ENCODE measurements at places on chromosomes 5 and 9.
A peak's percentile ranks its signal among the peaks of the same experiment; 100 is the strongest.

GRCh38 chr5:154092356-154093141 is 53.8 kb downstream of the MFAP3 start:
- DNase-seq = no peak

DNA sequence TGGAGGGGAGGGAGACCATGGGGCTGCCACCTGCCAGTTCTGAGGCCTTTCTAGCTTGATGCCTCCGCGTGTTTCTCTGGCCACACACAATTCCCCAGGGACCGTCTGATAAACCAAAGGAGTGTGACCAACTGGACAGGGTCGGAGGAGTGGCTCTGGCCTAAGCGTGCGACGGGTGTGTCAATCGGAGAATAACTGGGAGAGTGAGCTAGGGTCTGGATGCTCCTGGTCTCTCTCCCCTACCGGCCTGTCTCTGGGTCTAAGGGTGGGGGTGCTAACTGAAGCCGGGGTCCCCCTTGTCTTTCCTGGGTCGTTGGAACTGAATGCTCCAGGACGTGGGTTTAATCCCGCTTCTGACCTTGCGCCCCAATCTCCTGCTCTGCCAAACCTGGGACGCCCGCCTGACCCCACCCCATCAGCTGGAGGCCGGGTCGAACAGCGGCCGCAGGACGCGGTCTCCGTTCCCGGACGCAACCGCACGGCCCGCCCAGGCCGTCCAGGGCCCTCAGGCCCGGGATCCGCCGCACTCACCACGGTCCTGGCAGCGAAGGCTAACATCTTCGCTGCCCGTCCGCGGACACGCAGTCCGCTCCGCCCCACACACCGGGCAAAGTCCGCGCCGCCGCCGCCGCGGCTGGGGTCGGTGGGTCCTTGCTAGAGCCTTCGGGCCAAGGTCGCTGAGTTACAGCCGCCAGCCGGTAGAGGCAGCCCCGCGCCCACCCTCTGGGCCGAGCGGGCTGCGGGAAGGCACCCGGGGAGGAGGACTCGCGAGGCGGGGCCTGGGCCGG is 447 bp downstream of the CRAT start:
- no peak for DNase-seq

DNA sequence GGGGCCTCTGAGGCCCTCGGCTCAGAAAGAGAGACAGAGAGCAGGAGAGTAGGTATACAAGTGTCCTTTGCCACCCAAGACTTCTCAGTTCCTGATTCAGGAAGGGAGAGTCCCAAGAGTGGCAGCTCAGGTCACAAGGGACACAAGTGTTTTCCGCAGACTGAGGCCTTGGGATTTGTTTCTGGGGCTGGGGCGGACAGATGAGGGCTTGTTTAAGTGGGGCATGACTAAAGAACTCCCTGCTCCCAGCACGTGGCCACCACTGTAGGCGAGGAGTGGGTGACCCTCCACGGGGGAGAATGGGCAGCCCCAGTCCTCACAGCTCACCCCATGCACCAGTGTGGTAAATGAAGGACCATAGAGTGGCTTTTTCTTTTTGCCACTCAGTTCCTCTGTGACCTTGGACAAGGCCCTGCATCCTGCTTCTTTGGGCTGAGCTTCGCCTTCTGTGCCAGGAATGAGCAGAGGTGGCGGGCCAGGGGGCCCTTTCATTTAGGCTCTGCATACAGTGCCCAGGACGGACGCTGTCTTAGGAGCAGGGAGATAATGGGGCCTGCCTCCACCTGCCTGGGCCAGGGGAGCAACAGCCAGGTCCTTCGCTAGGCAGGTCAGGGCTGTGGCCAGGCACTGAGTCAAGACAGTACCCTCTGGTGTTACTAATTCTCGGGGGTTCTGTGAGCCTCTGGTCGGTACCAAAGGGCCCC is 50.8 kb downstream of the AMBP start:
- DNase-seq = no peak

DNA sequence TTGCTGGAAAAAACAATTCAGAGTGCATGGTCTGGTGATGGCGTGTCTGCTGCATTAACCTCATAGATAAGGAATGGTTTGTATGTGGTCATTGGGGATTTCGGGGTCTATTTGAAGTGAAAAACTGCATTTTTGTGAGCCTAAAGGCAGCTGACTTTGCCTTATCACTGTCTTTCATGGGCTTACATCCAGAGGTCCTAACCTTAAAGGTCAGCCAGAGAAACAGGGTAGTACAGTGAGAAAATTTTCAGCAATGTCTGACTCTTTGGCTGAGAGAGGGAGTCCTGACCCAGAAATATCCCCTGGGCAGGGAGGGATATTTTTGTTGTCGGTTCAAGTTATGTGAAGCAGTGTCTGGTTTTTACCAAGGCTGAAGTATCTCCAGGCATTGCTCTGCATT is 5.7 kb downstream of the PCSK5 start:
- no peak for DNase-seq

- peak; percentile 30 for DNase-seq
Observed at GRCh38 chr5:15105799-15106393, 234.3 kb upstream of the ANKH start.

DNA sequence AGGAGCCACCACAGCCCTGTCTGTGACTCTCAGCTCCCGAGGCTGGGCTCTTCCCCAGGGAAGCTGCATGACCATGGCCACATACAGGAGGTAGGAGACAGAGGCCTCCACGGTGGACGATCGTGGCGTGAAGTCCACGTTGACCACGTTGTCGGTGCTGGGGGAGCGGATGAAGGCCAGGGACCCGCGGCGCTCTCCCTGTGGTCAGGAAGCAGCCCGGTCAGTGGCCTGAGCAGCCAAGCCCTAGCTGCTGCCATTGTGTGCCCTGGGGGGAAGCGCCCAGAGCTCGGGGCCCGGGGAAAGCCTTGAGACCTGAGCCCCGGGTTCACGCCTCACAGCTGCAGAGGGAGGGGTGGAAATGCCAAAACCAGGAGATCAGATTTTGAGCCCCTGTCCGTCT is 34.3 kb downstream of the EXOC3 start:
- DNase-seq = no peak

- DNase-seq = no peak
Observed at GRCh38 chr5:92147266-92147665, 764.1 kb upstream of the ARRDC3 start.

- DNase-seq = no peak
Observed at GRCh38 chr5:131423056-131423455, 159.2 kb downstream of the CDC42SE2 start.

DNA sequence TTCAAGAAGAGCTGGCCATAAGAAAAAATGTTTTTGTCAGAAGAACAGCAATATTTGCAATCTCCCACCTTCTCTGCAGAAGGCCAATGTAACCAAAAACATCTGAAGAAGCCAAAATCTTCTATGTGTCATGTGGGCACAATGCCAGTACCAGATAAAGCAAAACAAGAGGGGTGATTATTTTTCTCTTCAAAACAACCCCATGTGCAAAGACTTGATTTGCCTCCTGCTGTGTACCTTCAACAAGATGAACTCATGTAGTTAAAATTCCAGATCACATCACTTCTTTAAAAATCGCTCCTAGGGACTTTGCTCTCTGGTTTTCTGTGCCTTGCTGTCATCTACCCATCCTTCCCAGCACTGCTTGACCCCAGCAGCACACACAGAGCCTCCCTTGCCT is 134.0 kb upstream of the MAP3K1 start:
- DNase-seq = no peak

DNA sequence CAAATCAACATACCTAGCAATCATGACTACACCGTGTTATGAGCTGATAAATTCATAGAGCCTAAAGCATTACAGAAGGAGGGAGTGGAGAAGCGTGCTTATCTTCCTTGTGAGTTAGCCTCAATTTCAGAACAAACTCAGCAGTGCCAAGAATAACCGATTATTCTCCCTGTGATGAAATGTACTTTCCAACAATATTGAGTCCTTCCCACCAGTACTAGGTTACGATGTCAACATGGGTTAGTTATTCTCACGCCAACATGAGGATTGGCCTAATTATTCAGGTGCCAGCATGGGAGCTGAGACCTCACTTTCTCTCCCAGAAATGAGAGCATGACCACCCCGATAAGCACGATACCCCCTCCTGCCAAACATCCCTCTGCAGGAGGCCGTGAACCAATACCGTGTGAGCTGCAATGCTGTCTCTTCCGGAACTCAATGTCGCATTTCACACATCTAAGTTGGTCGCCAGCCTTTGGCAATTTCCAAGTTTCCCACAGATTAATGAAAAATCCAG is 193.7 kb downstream of the ENC1 start:
- DNase-seq = no peak

- no peak for DNase-seq
Observed at GRCh38 chr5:121315786-121316185, 535.9 kb upstream of the FTMT start.

DNA sequence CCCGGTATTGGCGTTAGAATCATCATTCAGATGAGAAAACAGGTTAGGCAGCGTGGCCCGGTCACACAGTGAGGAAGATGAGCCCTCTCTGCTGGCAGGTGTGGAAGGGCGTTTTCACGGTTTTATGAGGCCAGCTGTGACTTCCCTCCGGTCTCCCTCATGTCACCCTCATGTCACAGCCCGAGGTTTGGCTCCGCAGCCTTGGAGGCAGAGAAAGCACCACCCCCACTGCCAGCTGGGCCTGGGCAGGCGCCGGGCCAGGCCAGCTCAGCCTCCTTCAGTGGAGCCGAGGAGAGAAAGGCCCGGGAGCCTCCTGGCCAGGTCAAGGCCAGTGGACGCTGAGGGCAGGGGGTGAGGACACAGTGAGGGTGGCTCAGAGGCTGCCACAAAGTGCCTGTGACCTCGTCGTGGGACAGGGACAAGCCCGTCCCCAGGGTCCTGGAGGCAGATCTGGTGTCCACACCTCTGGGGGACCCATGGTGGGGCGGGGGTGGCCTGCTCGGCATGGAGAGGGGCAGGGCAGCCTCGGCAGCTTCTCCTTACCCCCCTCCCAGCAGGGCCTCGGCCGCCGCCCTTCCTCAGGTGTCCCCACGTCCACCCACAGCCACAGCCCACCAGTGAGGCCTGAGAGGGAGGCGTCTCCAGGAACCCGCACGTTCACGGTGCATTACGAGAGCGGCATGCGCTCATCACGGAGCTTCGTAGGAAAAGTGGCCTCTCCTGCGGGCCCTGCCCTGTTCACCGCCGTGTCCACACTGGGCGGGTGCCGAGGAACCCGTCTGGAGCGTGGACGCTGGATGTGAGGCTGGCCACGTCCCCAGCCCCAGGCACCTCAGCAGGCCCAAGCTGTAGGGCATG is 32.2 kb downstream of the EXD3 start:
- no peak for DNase-seq

DNA sequence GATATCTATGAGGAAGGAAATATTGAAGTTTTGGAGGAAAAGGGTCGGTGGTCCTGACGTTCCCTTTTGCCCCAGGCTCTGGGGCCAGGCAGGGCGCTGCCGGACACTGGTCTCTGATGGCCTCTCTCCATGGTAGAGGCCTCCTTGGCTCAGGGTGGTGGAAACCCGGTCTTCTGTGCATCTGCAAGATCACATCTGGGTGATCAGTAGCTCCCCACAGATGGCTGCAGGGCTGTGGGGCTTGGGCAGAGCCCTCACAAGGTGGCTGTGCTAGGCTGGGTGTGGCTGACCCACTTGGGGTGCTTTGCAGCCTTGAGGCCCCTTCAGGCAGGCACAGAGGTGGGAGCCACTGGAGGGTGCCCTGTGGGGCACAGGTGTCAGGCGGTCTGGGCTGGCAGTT is 53.9 kb upstream of the RNU6ATAC start:
- no peak for DNase-seq

- no peak for DNase-seq
Observed at GRCh38 chr5:124675931-124676846, 70.2 kb downstream of the ZNF608 start.

GRCh38 chr9:91220491-91221135 is 141.1 kb downstream of the AUH start:
- DNase-seq = no peak

- DNase-seq = peak; percentile 59
Observed at GRCh38 chr9:88173378-88173999, 35.2 kb upstream of the SPATA31C2 start.

All from stimulated activated naive CD8-positive, alpha-beta T cell treated with anti-CD3 and anti-CD28 coated beads, Interleukin-15, Interleukin-2, amounts not matched to agents 100 U/mL and 50 U/mL, for 24 hours (primary cell).